ENCODE measurements at places on chromosomes 7 and 10.

- DNase-seq: no peak
These were observed 74.1 kb downstream of the HIPK2 start for GRCh38 chr7:139703487-139704307.

DNA sequence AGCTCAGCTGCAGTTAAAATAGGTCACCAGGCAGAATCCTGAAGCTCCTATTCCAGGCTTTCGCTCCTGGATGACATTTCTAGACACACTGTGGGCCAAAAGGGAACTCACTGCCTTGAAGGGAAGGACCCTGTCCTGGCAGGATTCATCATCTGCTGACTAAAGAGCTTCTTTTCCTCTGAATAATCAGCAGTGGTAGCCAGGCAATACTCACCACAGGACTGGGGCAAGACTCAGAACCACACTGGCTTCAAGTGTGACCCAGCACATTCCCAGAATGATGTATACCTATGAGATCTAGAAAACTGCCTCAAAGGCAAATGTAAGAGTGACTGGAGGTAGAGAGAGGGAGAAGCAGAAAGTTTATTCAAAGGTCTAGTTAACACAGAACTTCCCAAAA, 29.5 kb upstream of the EBF3 start:
- no peak for DNase-seq

GRCh38 chr10:4943821-4944220, 19.4 kb upstream of the AKR1C1 start:
- DNase-seq: no peak

DNA sequence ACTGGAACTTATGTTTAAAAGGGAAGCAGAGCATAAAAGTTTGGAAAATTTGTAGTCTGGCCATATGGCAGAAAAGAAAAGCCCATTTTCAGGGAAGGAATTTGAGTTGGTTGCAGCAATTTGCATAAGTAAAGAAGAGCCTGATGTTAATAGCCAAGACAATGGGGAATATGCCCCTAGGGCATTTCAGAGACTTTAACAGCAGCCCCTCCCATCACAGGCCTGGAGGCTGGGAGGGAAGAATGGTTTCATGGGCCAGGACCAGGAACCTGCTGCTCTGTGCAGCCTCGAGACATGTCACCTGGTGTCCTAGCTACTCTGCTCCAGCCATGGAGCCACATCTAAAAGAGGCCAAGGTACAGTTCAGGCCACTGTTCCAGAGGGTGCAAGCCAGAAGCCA, 35.3 kb downstream of the HTR7 start:
- no peak for DNase-seq

- no peak for DNase-seq
These were observed 74.0 kb upstream of the CARD11 start for GRCh38 chr7:3117488-3118231.

DNA sequence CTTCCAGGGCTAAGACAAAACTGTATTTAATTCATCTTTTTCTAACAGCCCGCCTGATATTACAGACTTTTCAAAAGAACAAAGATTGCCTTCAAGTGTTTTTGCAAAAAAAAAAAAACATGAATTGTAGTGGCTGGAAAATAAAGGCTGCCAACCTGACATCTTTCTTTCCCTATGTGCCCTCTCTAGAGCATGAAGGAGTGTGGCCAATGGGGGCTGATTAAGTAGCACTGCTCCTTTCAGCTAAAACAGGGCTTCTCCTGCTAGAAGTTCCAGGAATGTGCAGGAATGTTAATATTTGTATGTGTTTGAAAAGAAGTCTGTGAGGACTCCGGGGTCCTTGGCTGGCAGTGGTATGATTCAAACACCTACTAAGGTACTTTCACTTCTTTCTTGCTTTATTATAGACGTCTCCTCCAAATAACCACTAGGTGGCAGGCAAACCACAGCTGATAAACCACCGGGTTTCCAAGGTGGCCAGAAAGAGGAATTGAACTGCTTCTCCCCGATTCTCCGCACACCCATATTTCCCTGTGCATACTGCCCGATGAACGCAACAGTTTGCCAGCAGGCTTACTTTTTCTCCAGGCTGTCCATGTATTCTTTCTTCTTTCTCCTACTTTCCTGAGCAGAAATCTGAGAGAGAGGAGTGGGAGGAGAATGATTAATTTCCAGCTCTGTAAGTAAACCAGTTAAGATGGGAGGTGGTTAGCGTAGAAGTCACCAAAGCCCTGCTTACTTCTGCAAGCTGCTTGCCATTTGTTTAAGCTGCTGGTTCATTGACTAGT, 56.8 kb upstream of the DGKI start:
- peak; percentile 80 for DNase-seq

Data from NCI-H2081 (cell line).